NCI-H460 (cell line): ENCODE measurements at places on chromosomes 3 and 15. TPM values are rescaled to one million over a fixed set of nuclear protein-coding genes. Genes with fewer than 3 reads are reported as not detected.

RBPMS2 gene
- 0.54 and 1.2 TPM in 2 replicates for total RNA-seq

DAZL gene
- total RNA-seq, result 1.8 TPM in 2 replicates

FAM131A gene
- 10.7 and 12.6 TPM in 2 replicates for total RNA-seq

COL7A1 gene
- 0.63 and 4.2 TPM in 2 replicates for total RNA-seq

LIPC gene
- total RNA-seq, result not detected in 2 replicates

HRG gene
- total RNA-seq, result 0.10 TPM in 1 of 2 replicates, not detected in the other

MAP1A gene
- total RNA-seq, result 7.7 and 7.8 TPM in 2 replicates

FSTL1 gene
- total RNA-seq, result 88.9 and 101 TPM in 2 replicates

- DNase-seq, result no peak
Measured at GRCh38 chr3:98655666-98656065, 62.3 kb upstream of the CPOX start.

GRCh38 chr15:27341780-27342343 is 370.9 kb downstream of the GABRG3 start:
- no peak for DNase-seq

- DNase-seq, result no peak
Measured at GRCh38 chr15:33032053-33032452, 162.5 kb downstream of the FMN1 start.

GRCh38 chr3:87997298-87997697 is 61.5 kb downstream of the CGGBP1 start:
- DNase-seq, result no peak
